T-cell (primary cell): ENCODE measurements at places on chromosomes 1 and 21.

DNA sequence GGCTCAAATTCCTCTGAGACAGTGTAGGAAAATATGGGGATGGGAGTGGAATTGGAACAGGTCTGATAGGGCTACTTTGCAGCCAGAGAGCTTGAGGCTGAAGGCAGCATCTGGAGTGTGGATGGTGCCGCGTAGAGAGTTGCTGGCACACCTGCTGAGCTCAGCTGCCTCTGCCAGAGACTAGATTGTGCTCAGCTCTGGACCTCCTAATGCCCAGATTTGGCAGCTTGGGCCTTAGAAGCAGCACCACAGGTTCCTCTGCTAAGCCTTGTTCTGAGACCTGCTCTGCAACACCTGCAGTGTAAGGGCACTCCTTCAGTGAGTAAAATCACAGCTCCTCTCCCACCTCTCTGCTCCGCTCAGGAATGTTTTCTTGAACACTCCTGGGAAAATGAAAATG is 23.3 kb downstream of the ACOT11 start:
- DNase-seq = no peak

DNA sequence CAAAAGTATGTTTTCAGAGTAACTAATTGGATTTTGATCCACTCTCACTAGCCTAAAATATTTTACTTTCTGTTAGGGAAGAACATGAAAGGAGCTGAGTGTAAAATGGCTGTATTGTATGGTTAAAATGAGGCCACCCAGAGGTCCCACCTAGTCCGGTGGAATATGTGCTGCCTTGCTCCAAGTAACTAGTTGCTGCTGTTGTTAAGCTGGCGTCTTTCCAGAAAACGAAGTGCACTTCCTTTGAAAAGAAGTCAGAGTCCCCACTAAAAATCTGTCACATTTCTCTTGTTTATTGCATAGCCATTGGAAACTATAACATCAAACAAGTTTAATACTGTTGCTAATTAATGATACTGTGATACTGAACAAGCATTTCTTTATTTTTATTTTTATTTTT is 3.2 kb downstream of the SLC25A33 start:
- no peak for DNase-seq

GRCh38 chr1:212040629-212041412 is 5.3 kb downstream of the DTL start:
- no peak for DNase-seq

GRCh38 chr21:31641416-31641922 is 18.0 kb upstream of the SOD1 start:
- no peak for DNase-seq

DNA sequence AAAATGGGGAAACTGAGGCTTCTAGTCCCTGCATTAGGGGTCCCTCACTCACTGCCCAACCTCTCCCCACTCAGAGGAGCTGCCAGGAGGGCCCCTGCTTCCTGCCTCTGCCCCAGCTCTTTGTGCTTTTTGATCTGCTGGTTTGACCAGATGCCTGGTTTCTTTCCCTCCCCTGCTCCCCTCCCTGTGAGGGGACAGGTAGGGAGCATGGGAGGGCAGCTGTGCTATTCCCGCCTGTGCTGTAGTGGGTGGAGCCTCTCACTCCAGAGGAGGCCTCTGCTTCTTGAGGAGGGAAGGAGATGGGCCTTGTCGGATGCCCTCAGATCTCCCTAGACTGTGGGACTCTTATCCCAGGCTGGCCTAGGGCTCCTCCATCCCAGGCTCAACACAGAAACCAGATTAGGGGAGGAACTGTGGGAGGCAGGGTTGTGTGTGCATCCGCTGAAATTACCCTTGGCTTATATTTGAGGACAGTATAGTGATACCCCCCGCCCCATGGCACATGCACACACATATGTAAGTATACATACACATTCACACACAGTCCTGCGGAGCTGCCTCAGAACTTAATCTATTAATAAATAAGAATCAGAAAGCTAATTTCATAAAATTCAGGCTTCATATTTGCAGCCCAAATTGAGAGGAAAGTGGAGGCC is 4.6 kb downstream of the BOLA1 start:
- no peak for DNase-seq

DNA sequence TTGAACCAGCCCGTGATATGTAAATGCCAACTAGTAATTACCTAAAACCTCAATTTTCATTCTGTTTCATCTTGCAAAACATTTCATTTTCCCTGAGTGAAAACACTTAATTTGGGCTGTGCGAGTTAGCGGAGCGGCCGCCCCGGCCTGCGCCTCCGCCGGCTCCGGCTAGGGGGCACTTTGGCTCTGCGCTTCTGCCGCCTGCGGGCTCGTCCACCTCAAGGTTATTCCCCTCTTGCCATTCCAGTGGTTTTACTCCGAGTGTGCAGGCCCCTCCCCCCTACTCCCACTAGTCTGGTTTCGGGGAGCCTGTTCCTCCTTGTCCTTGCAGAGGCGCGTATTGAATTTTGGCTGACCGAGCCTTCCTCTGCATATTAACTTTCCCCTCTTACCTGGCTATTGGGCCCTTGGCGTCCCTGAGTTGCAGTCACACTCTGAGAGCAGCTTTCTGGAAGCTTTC is 55.6 kb downstream of the PEX14 start:
- no peak for DNase-seq

GRCh38 chr1:67339623-67340343 is 32.1 kb downstream of the IL12RB2 start:
- no peak for DNase-seq

DNA sequence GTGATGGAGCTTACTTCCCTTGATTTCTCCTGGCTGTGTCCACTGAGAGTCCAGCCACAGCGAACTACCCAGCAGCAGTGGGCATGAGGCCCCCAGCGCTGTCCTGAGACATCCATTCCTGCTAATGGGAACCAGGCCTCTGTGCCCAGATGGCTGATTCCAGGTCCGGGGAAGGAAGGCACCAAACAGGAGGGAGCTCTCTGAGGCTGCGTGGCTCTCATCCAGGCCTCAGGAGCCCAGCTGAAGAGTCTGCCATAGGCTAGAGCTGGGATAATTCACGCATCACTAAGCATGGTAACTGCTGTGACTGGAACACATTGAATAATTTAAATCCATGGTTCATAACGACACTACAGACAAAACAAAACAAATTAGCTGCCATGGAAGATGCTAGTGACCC is 24.7 kb upstream of the LRRC47 start:
- DNase-seq = no peak

DNA sequence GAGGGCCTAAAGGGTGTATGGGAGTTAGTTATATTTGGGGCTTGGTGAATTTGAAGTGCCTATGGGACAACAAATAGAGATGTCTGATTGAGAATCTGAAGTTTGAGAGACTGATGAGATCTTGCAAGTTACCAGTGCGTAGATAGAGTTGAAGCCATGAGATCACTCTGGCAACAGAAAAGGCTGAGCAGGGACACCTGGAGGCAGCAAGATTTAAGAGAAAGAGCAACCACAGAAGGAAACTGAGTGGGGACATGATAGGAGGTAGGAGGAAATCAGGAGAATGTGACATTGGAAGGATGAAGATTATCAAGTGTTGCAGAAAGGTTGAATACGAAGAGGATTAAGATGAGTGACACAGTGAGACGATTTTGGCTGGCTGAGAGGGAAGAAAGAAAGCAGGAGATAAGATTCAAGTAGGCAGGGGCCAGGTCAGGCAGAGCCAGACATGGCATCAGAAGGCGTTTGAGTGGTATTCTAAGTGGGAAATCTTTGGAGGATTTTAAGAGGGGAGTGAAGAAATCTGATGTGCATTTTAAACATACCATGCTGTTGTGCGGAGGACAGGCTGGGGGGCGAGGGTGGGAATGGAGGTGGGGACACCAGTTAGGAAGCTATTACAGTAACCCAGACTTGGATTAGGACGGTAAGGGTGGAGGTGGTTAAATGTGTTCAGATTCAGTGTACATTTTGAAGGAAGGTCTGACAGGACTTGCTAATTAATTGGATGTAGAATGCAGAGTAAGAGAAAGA is 3.0 kb upstream of the MPL start:
- DNase-seq = no peak

- DNase-seq = no peak
Observed at GRCh38 chr1:101207891-101208290, 28.9 kb upstream of the S1PR1 start.

DNA sequence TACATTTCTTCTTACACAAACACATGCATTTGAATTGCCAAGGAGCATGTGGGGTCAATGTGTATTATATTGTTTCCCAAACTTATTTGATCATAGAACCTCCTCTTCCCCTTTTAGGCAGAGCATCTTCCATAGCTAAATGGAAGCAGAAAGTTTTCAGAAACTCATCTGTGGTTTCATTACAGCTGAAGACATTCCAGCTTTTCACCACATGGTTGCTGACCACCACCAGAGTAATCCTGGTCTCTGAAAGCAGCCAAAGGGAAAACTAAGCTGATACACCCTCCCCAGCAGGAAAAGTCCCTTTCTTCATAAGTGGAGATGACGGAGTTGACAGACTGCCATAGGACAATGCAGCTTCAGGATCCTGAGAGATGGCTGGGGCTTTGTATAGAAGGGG is 30.2 kb upstream of the OTUD3 start:
- no peak for DNase-seq

- DNase-seq = no peak
Observed at GRCh38 chr1:6686294-6686693, 15.3 kb downstream of the DNAJC11 start.
